ENCODE measurements at places on chromosomes 4 and X.

GRCh38 chr4:184831153-184831552, 5.4 kb upstream of the ACSL1 start:
- no peak for DNase-seq

GRCh38 chrX:110536816-110537215, 178.2 kb downstream of the RTL9 start:
- no peak for DNase-seq

- DNase-seq, result no peak
These were observed 1.6 kb downstream of the SLIT2 start for GRCh38 chr4:20253283-20253734.

DNA sequence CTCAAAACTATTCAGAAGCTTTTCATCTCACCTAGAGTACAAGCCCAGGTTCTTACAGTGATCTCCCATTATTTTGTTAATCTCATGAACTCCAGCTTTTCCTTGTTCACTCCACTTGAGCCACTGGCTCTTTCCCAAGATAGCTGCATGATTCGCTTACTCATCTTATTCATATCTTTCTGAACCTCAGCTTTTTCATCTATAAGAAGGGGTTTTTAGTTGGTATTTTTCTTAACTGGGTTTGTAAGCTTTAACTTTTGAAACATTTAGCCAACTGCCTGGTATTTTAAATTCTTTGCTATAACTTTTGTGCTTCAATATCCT, 24.0 kb downstream of the GIMD1 start:
- no peak for DNase-seq

- no peak for DNase-seq
These were observed 237.5 kb downstream of the BCOR start for GRCh38 chrX:39859991-39860861.

- no peak for DNase-seq
These were observed 57.0 kb upstream of the RAP1GDS1 start for GRCh38 chr4:98204236-98204553.

GRCh38 chrX:137930533-137930932, 364.6 kb downstream of the ZIC3 start:
- DNase-seq, result no peak

GRCh38 chr4:159209249-159209648, 106.4 kb downstream of the RAPGEF2 start:
- DNase-seq, result no peak

DNA sequence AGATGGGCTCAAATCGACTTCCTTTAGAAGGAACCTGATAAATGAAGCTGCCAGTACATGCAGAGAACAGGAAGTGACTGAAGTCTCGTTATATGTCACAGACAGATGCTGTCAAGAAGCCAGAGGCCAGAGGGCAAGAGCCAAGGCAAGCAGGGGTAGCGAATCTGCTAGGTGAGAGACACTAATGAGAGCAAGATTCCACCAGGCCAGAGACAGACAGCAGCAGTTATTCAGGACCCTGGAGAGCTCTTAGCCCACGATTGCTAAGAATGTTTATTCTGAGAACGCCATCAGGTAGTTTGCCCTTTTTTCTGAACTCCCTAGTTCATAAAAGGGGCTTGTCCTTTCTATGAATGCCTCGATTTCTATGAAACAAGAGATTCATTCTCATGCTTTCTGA, 73.7 kb downstream of the BEND2 start:
- DNase-seq, result no peak

GRCh38 chrX:55033429-55033828, 2.7 kb upstream of the ALAS2 start:
- no peak for DNase-seq

GRCh38 chrX:69162361-69162865, 2.8 kb downstream of the PJA1 start:
- no peak for DNase-seq

- no peak for DNase-seq
These were observed 119.2 kb upstream of the LEF1 start for GRCh38 chr4:108287834-108288413.

DNA sequence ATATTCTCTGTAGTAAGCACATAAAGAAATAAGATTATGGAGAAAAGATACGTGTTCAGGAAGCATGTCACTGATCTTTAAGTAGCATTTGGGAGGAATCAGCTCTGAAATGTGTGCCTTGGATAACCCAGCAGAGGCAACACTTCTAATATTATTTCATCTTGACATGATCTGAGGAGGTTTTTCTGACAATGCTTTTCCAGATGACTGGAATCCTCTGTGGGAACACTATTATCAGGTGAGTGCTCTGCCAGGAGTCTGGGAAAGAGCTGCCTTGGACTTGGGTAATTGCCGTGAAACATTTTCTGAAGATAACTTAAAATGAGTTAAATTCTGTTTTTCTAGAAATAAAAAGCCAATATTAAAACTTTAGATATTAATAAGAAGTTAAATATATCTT, 78.2 kb upstream of the QRFPR start:
- DNase-seq, result no peak

DNA sequence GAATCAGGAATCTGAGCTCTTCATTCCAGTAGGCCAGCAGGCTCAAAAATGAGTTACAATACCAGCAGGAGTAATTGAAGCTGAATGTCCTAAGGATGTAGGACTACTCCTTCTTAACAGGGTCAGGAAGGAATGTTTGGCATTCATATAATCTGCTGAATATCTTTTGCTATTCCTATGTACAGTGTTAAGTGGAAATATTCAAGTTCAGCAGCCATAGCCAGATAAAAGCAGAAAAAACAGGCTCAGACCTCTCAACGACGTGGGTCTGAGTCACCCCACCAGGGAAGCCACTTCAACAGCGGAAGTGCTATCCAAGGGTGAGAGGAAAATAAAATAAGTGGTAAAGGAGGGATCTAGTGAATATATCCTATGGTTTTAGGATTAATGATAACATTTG, 577.0 kb downstream of the SPOCK3 start:
- DNase-seq, result no peak

GRCh38 chr4:26525136-26525770, 35.0 kb upstream of the CCKAR start:
- DNase-seq, result no peak

DNA sequence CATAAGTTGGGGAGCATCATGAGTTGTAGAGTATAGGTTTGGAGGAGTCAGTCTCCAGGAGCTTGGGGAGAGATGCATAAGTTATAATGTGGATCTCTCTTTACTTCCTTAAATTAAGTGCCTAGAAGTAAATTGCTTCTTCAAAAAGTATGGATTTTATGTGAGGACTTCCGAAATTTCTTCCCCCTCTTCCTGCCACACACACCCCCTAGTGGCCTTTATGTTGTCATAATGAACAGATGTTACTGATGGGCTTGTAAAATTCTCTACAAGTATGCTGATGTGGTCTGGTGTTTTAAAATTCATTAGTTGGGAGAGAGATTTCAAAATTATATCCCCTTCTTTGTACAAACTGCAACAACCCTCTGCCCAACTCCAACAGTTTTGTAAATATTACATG, 2.3 kb upstream of the METTL14 start:
- DNase-seq, result no peak
